ENCODE measurements at places on chromosomes 7 and 10.

GRCh38 chr7:32068411-32069101, 1.7 kb downstream of the PDE1C start:
- DNase-seq, result no peak

- DNase-seq, result peak; percentile 29
Measured at GRCh38 chr7:2157473-2158279, 75.1 kb downstream of the MAD1L1 start.

- DNase-seq, result no peak
Measured at GRCh38 chr10:131571346-131571745, 259.8 kb upstream of the TCERG1L start.

DNA sequence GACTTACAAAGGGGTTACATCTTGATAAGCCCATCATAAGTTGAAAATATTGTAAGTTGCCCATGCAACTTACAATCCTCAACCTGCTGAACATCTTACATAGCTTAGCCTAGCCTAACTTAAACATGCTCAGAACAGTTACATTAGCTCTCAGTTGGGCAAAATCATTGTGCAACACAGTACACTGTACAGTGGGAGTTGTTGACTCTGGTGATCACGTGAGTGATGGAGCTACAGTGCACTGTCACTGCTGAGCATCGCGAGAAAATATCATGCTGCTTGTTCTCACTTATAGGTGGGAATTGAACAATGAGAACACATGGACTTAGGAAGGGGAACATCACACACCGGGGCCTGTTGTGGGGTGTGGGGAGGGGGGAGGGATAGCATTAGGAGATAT, 214.9 kb upstream of the ZMIZ1 start:
- DNase-seq, result no peak

DNA sequence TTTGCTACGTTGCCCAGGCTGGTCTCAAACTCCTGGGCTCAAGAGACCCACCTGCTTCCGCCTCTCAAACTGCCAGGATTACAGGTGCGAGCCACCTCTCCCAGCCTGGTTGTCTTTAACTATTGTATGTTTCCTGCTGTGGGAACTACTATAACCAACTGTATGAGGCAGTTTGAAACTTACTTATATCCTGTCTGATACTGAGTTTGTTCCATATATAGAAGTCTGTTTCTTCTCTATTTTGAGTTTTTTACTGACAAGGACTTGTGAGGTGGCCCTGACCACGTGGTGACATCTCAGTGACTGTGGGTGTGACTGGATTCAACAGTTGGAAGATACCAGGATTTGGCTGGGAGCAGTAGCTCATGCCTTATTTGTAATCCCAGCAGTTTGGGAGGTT, 14.2 kb downstream of the FBH1 start:
- no peak for DNase-seq

GRCh38 chr7:131849472-131849871, 293.0 kb upstream of the PODXL start:
- DNase-seq, result no peak

Data from left ventricle myocardium inferior (tissue), 1 donor.